ENCODE measurements at places on chromosomes 12 and 14.
A peak's percentile ranks its signal among the peaks of the same experiment; 100 is the strongest.

- DNase-seq: no peak
Observed at GRCh38 chr14:68762953-68763764, 29.7 kb downstream of the ZFP36L1 start.

GRCh38 chr14:99117671-99118045 lies 154.3 kb downstream of the BCL11B start:
- DNase-seq: no peak

DNA sequence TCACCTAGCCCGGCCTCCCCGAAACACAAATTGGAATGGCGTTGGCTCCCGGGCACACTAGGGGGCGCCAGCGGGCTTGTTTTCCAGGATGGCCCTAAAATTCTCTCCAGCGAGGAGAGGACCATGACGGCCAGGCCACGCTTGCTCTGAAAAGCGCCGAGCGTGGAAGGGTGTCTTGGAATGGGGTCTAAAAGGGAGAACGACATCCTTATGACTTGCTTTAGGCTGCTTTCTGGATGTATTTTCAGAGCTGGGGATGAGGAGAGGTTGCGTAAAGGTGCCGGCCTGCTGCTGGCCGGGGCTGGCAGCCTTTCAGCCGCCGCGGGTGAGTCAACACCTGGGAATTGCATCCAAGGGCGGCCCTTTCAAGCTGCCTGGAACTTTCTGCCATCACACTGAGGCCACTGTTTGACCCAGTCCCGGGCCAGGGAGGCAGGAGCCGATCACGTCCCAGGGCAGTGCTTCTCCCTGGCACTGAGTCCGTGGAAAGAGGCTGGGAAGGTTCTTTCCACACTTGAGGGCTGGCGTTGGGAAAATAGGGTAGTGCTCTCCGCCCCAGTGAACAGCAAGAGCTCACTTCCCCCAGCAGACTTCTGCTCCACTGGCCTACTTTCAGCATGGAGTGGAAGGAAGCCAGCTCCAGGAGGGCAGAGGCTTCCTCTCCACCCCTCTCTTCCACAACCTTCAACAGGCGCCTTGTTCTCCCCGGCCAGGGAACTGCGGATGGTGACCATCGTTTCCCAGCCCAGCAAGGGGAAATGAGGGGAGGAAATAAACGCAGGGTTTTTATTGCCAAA lies 216.2 kb downstream of the TTC8 start:
- peak; percentile 72 for DNase-seq

- no peak for DNase-seq
Observed at GRCh38 chr12:111788178-111788654, 21.5 kb downstream of the ALDH2 start.

DNA sequence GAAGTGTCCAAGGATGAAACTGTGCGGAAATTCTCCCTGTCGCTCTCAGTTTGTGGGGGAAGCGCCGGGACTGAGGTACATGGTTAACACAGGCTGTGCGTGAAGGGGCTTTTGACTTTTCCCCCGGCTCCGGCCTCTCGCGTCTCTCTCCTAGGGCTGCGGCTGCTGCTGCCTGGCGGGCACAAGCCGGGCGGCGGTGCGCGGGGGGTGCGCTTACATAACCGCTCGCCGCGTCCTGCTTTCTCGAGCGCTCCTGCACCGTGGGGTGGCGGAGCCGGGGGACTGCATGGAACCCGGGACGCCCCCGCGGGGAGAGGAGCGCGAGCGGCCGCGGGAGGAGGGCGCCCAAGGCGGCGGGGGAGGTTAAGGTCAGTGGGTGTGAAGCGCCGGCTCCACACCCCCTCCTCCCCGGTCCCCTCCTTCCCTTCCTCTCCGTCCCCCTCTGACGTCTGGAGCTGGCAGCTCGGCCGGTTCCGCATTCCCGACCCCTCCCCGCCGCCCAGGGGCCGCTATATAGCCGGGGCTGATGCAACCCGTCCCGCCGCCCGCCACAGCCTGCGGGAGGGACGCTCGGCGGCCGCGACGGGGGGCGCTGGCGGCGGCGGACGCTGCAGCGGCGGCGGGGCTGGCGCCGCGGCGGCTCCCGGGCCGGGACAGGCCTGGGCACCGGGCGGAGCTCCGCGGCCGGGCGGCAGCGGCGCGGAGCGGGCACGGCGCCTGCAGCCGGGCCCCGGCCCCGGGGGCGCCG lies at the start of gene JDP2:
TSS of gene JDP2 (plus strand) at position 541 of the 748 bp plus-strand sequence. CDS start 9,899 bp downstream, outside the sequence.
- DNase-seq: peak; percentile 3

DNA sequence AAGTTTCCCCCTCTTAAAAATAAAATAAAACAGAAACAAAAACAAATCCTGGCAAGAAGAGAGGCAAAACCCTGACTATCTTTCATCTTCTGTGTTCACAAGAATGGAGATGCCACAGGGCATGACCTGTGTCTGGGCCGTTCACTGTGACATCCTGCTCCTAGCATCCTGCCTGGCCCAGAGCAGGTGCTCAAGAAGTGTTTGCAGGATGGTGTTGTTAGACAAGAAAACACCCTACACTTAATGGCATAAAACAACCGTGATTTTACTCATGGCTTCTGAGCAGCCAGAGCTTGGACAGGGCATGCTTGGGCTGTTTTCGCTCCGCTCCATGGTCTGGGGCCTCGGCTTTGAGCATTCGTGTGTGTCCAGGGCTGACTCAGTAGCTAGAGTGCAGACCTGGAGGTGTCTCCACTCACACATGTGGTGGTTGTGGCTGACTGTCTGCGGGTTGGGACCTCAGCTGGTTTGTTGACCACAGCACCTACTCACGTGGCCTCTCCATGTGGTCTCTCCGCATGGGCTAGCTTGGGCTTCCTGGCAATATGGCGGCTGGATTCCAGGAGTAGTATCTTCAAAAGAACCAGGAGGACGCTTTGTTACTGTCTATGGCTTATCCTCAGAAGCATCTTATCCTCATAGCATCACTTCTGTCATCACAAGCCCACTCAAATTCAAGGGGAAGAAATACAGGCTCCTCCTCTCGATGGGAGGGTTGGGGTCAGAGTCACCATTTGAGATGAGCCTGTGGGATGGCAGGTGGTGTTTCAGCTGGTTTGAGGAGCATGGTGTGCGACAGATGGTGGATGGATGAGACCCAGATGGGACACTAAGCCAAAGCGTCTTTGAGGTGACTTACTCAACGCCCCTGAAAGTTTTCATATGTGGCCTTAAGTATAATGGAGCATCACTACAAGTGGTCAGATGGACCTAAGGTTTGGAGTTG lies 33.2 kb upstream of the FZD10 start:
- no peak for DNase-seq

- DNase-seq: no peak
Observed at GRCh38 chr12:126189856-126190255, 1124.6 kb downstream of the AACS start.

DNA sequence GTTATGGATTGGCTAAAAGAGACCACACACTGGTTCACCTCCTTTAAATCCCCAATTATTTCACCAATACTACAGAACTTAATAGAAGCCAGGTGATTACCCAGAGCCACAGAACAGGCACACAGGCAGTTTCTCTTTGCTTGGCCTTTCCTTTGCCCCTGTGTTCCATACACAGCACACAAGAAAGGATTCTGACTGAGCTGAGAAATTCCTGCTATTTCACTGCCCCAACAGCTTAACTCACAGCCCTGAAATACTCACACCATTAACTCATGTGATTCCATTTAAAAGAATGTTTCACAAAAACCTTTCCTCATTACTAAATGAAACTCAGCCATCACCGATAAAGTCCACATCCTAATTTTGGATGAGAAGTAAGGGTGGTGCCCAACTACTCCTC lies 133.6 kb downstream of the MED13L start:
- no peak for DNase-seq

- DNase-seq: peak; percentile 42
Observed at GRCh38 chr12:11958221-11959091, 112.3 kb upstream of the BCL2L14 start.

DNA sequence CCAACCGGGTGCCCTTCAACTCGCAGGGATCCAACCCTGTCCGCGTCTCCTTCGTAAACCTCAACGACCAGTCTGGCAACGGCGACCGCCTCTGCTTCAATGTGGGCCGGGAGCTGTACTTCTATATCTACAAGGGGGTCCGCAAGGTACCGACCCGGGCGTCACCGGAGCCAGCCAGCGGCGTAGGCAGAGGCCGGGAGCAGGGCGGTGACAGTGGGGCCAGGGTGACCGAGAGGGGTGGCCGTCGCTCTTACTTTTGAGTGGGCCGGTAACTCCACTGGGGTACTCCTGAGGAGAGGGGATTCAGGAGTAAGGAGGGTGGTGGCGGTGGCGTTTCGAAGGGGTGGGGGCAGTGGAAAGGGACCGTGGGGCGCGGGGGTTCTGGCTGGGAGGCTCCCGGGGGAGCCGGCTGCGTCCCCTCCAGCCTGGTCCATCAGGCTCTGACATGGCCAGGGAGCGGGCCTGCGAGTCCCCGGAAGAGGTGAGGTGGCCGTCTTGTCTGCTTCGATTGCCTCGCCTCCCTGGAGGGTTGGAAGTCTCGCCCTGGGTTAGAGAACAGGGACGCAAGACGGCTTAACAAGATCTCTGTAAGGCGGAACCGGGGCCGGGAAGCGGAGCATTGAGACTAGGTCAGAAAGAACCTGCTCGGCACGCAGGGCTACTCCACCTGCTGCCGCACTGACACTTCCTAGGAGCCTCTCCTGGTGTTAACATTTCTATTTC lies 491 bp downstream of the WDR20 start:
- peak; percentile 12 for DNase-seq

- no peak for DNase-seq
Observed at GRCh38 chr14:70721542-70721941, 79.8 kb downstream of the TTC9 start.

GRCh38 chr14:38310420-38310995 lies 54.6 kb upstream of the CLEC14A start:
- no peak for DNase-seq

DNA sequence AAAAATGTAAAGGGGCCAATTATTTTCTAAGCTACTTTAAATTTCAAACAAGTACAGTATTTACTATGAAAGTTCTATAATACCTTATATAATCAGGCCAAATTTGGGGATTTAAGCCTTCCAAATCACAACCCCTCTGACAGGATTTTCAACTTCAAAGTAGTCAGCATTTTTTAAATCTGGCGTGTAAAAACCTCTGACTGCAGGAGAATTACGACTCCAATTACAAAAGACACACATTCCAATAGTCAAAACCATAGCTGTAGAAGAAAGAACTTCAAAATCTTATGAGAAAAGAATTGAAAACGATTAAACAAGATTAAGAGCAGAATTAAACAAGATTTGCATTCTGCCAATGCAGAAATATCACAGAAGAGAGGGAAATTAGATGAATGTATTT lies 12.7 kb downstream of the OSBPL8 start:
- DNase-seq: no peak

DNA sequence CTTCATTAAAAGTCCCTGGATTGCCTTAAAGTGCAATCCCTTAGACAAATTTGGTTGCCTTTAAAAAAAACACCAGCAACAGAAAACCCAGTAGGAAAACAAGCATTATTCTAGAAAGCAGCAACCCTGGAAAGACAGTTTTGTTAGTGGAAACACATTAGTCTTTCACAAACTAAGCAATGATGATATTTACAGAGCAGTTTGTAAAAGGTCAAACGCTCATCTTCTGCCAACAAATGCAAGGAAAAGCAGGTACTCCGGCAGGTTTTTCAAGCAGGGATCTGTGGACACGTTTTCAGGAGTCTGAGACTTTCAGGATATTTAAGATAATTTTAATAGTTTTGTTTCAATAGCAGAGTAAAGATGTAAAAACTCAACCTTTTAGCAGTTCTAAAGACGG lies 202.2 kb downstream of the EXOC5 start:
- DNase-seq: no peak

GRCh38 chr12:109606320-109607028 lies 32.9 kb downstream of the MVK start:
- DNase-seq: no peak

GRCh38 chr12:27185234-27186021 lies 58.7 kb upstream of the STK38L start:
- no peak for DNase-seq

GRCh38 chr12:63084501-63084900 lies 66.5 kb downstream of the AVPR1A start:
- DNase-seq: no peak

- DNase-seq: no peak
Observed at GRCh38 chr14:34498684-34499412, 36.8 kb upstream of the SPTSSA start.

- no peak for DNase-seq
Observed at GRCh38 chr14:56145181-56145769, 27.1 kb downstream of the PELI2 start.

GRCh38 chr12:57813971-57814772 lies 4.4 kb downstream of the AVIL start:
- DNase-seq: no peak

DNA sequence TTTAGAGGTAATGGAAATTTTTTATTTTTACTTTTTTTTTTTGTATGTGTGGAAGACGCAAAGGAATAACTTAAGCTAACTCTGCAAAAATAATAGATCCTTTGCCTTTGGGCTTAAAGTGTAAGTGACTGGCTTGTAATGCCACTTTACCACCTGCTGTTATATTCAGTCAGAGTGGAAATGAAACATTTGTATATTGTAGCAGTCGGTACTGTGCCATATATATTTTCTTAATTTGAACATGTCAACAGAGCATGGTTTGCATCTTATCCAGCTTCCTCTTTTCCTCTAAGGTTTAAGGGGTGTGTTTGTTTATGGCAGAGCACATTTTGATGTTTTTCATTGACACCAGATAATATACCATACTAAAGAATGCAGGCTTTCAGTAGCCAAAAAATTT lies 176.6 kb downstream of the TRHDE start:
- DNase-seq: no peak

DNA sequence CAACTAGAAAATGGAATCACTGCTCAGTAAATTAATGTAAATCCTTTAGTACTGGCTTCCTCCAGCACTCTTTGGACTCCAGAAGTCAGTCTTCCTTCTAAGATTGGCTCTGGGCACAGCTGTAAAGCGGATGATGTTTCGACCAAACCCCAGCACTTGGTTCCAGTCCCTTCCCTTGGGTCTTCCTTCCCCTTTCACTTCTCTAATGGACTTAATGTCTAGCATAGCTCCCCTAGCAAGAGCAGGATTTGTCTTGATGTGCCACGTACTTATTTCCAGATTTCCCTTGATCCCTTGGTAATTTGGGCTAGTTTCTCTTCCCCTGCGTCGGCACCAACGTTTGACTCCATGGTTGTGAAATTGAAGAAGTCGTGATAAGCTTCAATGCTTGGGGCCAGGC lies 28.3 kb downstream of the C12orf75 start:
- DNase-seq: no peak

- no peak for DNase-seq
Observed at GRCh38 chr12:56128670-56129205, 671 bp downstream of the ESYT1 start.

GRCh38 chr14:23301969-23302289 lies 730 bp downstream of the PPP1R3E start:
- DNase-seq: no peak

GRCh38 chr12:104740668-104741067 lies 217.4 kb downstream of the SLC41A2 start:
- DNase-seq: no peak

- DNase-seq: no peak
Observed at GRCh38 chr14:29584992-29585391, 342.7 kb downstream of the PRKD1 start.

- no peak for DNase-seq
Observed at GRCh38 chr14:54976316-54976715, 50.6 kb downstream of the WDHD1 start.

- DNase-seq: no peak
Observed at GRCh38 chr12:43406801-43407200, 145.2 kb downstream of the ADAMTS20 start.
